ENCODE measurements at places on chromosomes 12 and 14. TPM values are rescaled to one million over a fixed set of nuclear protein-coding genes. Genes with fewer than 3 reads are reported as not detected.

- H3K4me1 ChIP-seq: peaks cover 17% of the 10 kb centered on the region
- H3K36me3 ChIP-seq: peaks cover 37% of the 10 kb centered on the region
- no peak overlapping the region for H3K4me3 ChIP-seq
- no peak for DNase-seq
- H3K27ac ChIP-seq: no peak overlapping the region
Observed at GRCh38 chr12:95057424-95057823, 16.0 kb downstream of the NR2C1 start.

GRCh38 chr12:114608509-114608908 lies 75.5 kb downstream of the TBX3 start:
- H3K27me3 ChIP-seq: no peaks in the 10 kb centered on the region
- no peaks in the 10 kb centered on the region for H3K36me3 ChIP-seq
- H3K4me3 ChIP-seq: no peak overlapping the region
- DNase-seq: no peak
- H3K4me1 ChIP-seq: no peaks in the 10 kb centered on the region
- no peak overlapping the region for H3K27ac ChIP-seq

GRCh38 chr14:52267501-52268278 lies at the start of gene PTGDR:
Gene PTGDR, plus strand, starts transcription at chr14:52267698. Its CDS starts 117 bp downstream, at chr14:52267815.
- peak within 1 kb of the TSS; percentile 63 for H3K4me3 ChIP-seq
- H3K36me3 ChIP-seq: no peaks in the 10 kb centered on the region
- no peak within 1 kb of the TSS for H3K27ac ChIP-seq
- DNase-seq: peak; percentile 70

Gene KRT6C
- total RNA-seq: not detected

- DNase-seq: no peak
- no peaks in the 10 kb centered on the region for H3K4me1 ChIP-seq
- no peaks in the 10 kb centered on the region for H3K27me3 ChIP-seq
- H3K27ac ChIP-seq: no peak overlapping the region
- H3K4me3 ChIP-seq: no peak overlapping the region
- no peaks in the 10 kb centered on the region for H3K36me3 ChIP-seq
Observed at GRCh38 chr12:111181143-111181726, 187.7 kb downstream of the PHETA1 start.

DNA sequence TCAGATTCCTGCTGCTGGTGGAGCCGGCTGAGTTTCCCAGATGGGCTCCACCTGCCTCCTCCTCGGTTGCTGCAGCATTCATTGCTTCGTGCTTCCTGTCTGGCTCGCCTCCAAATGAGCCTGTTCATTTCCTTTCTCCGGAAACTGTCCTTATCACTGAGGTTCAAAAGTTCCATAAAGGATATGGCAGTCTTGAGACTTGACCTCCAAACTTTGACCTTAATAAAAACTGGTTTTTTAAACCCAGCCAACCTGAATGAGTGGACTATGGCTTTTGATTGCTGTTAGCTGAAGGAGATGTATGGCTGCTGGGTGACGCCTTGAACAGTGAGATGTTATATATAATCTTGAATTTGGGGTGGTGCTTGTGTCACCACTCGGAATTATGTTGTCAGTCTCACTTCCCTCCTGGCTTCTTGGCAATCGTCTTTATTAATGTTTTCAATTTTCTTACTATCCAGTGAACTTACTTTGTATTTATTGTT lies 62.7 kb downstream of the RASSF3 start:
- H3K4me1 ChIP-seq: peaks cover 20% of the 10 kb centered on the region
- no peaks in the 10 kb centered on the region for H3K27me3 ChIP-seq
- no peak overlapping the region for H3K27ac ChIP-seq
- DNase-seq: no peak

Gene AJUBA
- 99.6 TPM for total RNA-seq

Gene RARG
- total RNA-seq: 17.0 TPM

DNA sequence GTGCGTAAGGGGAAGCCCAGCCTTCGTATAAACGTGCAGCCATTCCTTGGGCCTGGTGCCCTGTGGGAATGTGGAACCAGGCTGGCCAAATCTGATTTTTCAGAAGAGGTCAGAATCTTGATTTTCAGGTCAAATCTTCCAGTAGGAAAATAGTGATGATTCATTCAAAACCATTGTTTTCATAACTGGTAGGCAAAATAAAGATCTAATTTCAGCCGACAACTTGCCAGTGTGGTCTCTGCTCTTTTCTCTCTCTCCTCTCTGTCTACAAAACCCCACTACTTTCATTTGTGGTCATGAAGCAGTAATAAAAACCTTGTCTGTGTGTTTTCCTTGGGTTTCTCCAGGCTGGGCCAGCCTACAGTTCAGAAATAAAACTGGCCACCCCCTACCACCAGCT lies 135.1 kb downstream of the RBM19 start:
- DNase-seq: no peak
- H3K36me3 ChIP-seq: no peaks in the 10 kb centered on the region
- H3K4me3 ChIP-seq: no peak overlapping the region

DNA sequence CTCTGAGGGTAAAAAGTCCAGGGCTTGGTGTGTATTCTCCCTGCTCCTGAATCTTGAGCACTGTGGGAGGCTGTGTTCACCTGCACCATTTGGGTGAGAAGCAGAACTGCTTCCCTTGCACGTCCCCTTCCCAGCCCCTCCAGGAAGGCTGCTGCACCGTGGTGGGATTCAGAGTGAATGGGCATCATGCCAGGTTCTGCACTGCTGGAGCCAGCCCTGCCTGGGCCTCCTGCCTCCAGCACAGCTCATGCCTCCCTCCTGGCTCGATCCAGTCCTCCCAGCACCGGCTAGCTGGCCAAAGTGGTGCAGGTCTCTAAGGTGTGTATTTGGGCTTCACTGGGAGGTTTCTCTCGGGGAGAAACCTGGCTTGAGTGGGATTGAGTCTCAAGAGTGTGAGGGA lies 54.9 kb downstream of the ANKRD9 start:
- H3K36me3 ChIP-seq: no peaks in the 10 kb centered on the region
- H3K4me3 ChIP-seq: no peak overlapping the region
- no peak for DNase-seq
- H3K27me3 ChIP-seq: no peaks in the 10 kb centered on the region
- no peak overlapping the region for H3K27ac ChIP-seq

- H3K27me3 ChIP-seq: no peaks in the 10 kb centered on the region
- no peak overlapping the region for H3K27ac ChIP-seq
- no peak for DNase-seq
- no peak overlapping the region for H3K4me3 ChIP-seq
- no peaks in the 10 kb centered on the region for H3K36me3 ChIP-seq
- no peaks in the 10 kb centered on the region for H3K4me1 ChIP-seq
Observed at GRCh38 chr12:89393551-89394121, 41.3 kb upstream of the DUSP6 start.

DNA sequence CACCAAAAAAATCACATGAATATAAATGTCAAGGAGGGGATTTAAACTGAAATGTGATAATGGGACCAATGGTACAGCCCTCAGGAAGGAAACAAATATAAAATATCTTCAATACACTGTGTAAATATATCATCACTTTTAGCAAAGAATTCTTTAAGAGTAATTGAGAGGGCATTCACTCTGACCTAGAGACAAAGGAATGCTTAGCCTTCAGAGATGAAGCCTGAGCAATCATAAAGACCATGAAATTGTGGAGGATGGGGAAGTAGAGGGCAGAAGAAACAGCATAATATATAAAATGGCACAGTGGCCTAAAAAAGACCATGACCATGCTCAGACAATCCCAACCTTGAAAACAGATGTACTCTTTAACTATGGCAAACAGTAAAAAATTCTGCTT lies 20.4 kb downstream of the YAF2 start:
- no peak for DNase-seq
- H3K4me1 ChIP-seq: peaks cover 7% of the 10 kb centered on the region
- no peak overlapping the region for H3K27ac ChIP-seq

- no peaks in the 10 kb centered on the region for H3K27me3 ChIP-seq
- H3K4me3 ChIP-seq: no peak overlapping the region
- no peaks in the 10 kb centered on the region for H3K36me3 ChIP-seq
- H3K27ac ChIP-seq: no peak overlapping the region
Observed at GRCh38 chr14:79581912-79582576, 629.3 kb downstream of the DIO2 start.

DNA sequence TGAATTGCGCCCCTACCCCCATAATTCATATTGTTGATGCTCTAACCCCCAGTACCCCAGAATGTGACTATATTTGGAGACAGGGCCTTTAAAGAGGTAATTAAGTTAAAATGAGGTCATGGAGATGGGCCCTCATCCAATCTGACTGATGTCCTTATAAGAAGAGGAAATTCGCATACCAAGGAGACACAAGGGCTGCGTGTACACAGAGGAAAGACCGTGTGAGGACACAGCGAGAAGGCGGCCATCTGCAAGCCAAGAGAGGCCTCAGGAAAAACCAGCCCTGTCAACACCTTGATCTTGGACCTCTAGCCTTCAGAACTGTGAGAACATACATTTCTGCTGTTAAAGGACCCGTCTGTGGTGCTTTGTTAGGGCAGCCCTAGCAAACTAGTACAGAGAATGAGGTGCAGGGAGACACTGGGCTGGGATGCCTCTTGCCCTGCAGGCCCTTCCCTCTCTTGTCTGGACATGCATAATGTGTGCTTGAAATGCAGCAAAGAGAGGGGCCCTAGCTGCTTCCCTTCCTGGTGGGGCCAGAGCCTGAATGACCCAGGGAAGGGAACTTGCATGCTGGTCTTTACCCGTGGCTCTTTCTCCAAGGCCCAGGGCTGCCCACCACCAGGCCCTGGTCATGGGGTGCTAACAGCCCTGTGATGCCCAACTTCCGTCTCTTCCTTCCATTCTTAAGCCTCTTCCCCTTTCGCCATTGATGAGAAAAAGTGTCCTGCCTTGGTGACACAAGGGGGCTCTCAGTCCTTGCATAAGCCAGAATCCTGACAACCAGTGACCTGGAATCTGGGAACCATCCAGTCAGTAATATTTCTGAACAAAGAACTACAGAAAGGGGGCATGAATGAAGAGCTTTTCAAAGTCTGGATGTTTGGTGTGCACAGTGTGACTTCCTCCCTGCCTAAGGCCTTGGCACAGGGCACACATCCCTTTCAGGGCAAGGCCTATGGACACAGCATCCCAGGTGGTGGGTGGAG lies 50.0 kb upstream of the GPATCH2L start:
- no peak for DNase-seq
- H3K27me3 ChIP-seq: no peaks in the 10 kb centered on the region
- H3K36me3 ChIP-seq: no peaks in the 10 kb centered on the region
- H3K4me3 ChIP-seq: no peak overlapping the region
- no peak overlapping the region for H3K27ac ChIP-seq

Gene TSPAN19
- total RNA-seq: 4.3 TPM

DNA sequence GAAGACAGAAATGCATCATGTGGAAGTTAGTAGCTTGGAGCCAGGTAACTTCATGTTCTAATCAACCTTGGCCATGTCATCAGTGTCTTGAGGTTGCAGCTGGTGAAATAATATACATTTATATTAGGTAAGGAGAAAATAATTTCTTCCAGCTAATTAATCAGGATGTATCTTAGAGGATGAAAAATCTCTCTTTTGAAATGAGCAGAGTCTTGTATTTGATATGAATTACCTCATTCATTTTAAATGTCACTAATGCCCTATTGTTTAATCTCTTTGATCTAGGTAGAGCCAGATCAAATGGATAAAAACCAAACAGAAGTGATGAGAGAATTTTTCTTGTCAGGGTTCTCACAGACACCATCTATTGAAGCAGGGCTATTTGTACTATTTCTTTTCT lies at the start of gene OR4Q2:
OR4Q2 (plus strand) TSS at position 301 of the 400 bp plus-strand sequence.
- no peaks in the 10 kb centered on the region for H3K27me3 ChIP-seq
- no peak within 1 kb of the TSS for H3K4me3 ChIP-seq
- no peak within 1 kb of the TSS for H3K27ac ChIP-seq
- H3K36me3 ChIP-seq: no peaks in the 10 kb centered on the region
- DNase-seq: no peak
- H3K4me1 ChIP-seq: no peaks in the 10 kb centered on the region

Gene ATL1
- total RNA-seq: 7.3 TPM

GRCh38 chr12:103442822-103443221 lies 52.9 kb downstream of the C12orf42 start:
- H3K36me3 ChIP-seq: no peaks in the 10 kb centered on the region
- no peak overlapping the region for H3K27ac ChIP-seq
- H3K27me3 ChIP-seq: no peaks in the 10 kb centered on the region

DNA sequence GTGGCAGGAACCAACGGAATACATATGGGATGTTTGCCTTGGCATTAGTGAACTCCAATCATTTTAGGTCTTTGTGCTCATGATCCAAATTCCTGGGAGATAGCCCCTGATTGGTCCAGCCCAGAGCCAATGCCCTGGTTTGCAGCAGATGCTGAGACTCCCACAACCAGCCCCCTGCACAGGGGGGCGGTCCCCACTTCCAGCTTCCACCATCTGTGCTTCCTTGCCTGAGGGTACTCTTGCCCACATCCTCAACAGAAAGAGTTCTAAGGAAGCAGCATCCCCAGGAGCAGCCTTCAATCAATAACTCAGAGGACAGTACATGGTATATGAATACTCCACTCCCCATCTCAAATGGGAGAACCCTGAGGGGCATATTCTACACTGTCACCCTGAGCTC lies 39.7 kb upstream of the FICD start:
- no peak for DNase-seq
- H3K4me3 ChIP-seq: no peak overlapping the region
- no peaks in the 10 kb centered on the region for H3K27me3 ChIP-seq

- H3K27ac ChIP-seq: no peak overlapping the region
- peaks cover 22% of the 10 kb centered on the region for H3K4me1 ChIP-seq
- no peaks in the 10 kb centered on the region for H3K36me3 ChIP-seq
- no peaks in the 10 kb centered on the region for H3K27me3 ChIP-seq
Observed at GRCh38 chr12:47742253-47742825, 16.3 kb downstream of the RAPGEF3 start.

Gene CLEC9A
- total RNA-seq: not detected

- DNase-seq: no peak
- no peaks in the 10 kb centered on the region for H3K36me3 ChIP-seq
- H3K4me1 ChIP-seq: no peaks in the 10 kb centered on the region
- H3K27ac ChIP-seq: no peak overlapping the region
- no peak overlapping the region for H3K4me3 ChIP-seq
Observed at GRCh38 chr12:17076028-17076744, 470.2 kb upstream of the LMO3 start.

DNA sequence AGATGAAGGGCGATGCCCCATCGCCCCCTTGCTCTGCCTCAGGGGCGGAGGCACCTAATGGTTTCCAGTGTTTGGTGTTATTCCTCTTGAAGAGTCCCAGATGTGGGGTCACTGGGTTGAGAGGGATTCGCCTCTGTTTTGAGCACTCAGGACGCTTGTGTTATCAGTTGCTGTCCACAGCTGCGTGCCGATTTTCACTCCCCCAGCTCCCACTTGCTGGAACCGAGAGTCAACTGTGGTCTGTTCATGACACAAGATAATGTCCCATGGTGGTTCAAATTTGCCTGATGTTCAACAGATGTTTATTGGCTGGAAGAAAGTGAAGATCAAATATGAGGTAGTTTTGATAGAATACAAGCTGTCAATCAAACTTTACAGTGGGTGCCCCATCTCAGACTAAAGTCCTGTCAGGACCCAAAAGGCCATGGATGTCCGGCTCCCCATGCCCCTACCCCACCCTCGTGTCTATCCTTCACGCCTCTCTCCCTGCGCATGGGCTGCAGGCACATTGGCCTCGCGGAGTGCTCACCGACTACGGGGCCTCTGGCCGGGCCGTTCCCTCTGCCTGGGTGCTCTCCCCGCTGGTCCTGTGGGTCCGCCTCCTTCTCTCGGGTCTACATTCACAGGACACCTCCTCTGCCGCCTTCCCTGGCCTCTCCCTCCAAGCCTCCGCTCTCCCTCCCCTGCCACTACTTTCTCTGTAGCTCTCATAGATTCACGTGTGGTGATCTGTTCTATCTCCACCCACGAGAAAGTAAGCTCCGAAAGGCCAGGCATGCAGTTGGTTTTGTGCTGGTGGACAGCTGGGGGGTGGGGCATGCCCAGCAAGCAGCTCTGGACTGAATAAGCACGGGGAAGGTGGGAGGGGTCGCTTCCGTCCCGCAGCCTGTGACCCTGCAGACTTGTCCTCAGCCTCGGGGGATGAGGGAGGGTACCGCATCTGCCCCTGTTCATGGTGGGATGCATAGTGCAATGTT lies 6.8 kb upstream of the TRAF3 start:
- no peaks in the 10 kb centered on the region for H3K36me3 ChIP-seq
- H3K27ac ChIP-seq: no peak overlapping the region
- no peak overlapping the region for H3K4me3 ChIP-seq
- H3K27me3 ChIP-seq: no peaks in the 10 kb centered on the region
